Stimulated activated CD4-positive, alpha-beta T cell treated with anti-CD3 and anti-CD28 coated beads, TNF-alpha, amount 100 ng/mL, for 4 hours (primary cell): ENCODE measurements at places on chromosomes 2 and 18.

- DNase-seq = no peak
These were observed 1620.4 kb upstream of the CELF4 start for GRCh38 chr18:39186008-39186407.

- DNase-seq = no peak
These were observed 11.8 kb upstream of the NEDD4L start for GRCh38 chr18:58032233-58032632.

DNA sequence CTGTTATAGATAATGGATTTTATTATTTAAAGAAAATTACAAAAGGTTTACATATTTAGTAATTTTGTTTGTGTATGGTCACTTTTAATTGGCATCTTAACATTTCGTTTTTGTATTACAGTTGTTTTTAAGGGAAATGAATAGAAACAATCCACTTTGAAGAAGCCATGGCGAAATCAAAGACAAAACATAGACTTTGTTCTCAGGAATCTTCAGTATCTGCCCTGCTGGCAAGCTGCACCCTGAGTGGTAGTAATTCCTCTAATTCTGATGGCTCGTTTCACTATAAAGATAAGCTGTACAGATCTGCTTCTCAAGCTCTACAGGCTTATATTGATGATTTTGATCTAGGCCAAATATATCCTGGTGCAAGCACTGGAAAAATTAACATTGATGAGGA is 2.7 kb downstream of the C18orf54 start:
- no peak for DNase-seq

DNA sequence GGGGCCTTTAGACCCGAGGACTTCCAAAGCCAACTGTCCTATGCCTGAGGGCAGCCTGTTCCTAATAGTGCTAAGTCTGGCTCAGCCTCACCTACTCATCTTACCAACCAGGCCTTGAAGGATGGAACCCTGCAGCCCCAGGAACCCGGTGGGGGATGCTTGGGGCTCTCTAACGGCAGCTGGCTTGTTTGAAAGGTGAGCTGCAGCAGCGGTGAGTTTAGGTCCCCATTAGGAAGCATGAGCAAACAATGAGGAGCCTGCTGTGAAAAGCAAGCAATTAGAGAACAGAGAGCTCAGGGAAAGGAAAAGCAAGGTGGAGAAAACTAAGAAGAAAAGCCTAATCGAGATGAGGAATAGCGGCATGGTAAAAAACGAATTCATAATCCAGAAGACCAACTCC is 39.9 kb downstream of the SP110 start:
- DNase-seq = no peak

DNA sequence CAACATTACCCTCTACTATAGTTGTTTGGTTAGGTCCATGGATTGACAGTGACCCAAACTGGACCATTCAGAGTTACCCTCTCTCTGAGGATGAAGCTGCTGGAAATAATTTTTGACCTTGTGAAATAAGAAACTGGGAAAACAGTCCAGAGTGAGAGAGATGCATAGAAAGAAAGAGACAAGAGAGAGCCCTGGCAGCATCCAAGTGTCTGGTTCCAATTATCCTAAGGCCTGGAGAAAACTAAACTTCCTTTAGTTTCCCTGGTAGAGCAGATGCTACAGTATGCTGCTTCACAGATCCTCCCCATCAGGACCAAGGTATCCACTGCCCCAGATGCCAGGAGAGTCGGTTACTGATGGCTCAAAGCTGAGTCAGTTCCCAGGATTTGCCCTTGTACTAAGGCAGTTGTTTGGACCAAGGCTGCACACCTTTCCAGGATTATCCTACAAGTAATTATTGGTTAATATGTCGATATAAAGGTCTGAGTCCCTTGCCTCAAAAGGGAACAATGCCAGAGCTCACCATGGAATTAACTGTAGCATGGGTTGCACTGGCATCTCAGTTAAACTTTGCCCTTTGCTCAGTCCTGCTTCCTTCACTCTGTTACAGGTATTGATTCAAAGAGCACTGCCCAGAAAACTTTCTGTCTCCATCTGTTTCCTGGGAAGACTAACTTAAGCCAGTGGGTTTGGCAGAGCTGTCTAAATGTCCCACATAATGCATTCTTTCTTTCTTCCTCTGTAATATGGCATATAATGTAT is 14.6 kb upstream of the CHN1 start:
- DNase-seq = no peak

GRCh38 chr2:128552806-128553551 is 234.3 kb upstream of the HS6ST1 start:
- no peak for DNase-seq

DNA sequence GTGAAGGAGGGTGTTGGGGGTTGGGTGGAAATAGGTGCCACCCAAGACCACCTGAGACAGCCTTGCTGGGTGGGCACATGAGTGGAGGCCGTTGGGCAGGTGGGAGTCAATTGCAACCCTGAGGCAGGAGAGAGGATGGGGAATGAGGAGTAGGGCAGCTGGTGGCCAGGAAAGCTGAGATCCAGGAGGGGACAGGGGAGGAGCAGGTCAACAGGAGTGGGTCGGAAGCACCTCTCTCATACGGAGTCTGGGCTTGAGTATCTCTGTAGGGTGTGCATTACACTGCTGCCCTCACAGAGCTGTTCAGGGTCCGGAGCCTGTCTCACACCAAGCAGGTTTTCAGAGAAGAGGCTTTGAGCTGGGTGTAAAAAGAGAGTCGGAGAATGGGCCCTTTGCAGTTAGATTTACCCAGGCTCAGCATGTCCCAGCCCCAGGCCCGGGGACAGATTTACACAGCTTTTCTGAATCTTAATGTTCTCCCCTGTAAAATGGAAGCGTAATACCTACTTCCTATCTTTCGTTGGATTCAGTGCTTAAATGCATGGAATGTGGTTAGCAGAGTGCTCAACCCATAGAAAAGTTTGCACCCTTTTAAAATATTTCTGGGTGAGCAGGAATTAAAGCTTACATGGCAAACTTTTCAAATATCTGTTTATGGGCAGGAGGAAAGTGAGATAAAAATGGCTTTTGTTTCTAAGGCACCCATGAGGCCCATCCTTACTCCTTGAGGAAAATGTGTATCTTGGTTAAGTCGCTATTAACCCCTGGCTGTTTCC is 144.0 kb upstream of the MYCN start:
- no peak for DNase-seq
